ENCODE measurements at places on chromosomes 3 and 15. TPM values are rescaled to one million over a fixed set of nuclear protein-coding genes. Genes with fewer than 3 reads are reported as not detected.

IL17RE gene
- 1.3 TPM for total RNA-seq

RPL29 gene
- total RNA-seq: 2,409 TPM

GRIP2 gene
- 0.06 TPM for total RNA-seq

CP gene
- not detected for total RNA-seq

FBXL22 gene
- total RNA-seq: 0.10 TPM

BLOC1S6 gene
- total RNA-seq: 45.6 TPM

DNA sequence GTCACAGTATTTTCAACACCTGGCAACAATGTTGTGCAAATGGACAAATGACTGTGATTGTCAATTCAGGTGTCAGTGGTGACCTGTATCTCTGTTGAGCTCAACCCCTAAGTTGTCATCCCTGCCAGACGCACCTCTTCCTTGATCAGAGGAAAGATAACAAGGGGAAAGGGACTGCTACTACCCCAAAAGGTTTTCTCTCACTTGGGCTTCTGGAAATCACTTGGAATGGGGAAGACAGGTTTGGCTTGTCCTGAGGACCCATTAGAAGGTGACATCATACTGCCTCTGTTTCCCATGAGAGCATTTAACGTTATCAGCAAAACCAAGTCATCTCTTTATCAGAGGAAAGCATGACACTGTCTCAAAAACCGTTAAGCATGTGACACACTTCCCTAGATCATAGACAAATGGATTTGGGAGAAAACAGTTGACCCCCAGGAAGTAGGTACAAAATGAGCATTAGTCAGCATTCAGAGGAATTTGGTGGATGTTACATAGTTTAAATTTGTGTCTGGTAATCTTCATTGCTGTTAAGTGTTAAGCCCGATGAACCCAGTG is 769.5 kb downstream of the GRM7 start:
- DNase-seq: peak; percentile 20

- no peak for DNase-seq
Observed at GRCh38 chr15:91864664-91865063, 11.2 kb downstream of the SLCO3A1 start.

DNA sequence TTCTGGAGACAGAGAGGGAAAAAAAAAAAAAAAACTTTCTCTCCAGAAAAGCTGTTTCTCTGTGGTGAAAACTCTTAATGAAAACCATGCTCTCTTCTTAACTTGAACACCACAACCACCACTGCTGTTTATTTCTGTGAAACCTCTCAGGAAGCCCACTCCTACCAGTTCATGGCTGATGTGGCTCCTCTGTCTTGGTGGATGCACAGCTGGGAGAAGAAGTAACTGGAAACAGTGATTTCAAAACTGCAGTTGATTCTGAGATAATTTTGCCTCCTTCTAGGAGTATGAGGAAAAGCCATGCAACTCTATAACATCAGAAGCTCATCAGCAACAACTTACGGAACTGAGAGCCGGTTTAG is 40.2 kb upstream of the PYGO1 start:
- no peak for DNase-seq

DNA sequence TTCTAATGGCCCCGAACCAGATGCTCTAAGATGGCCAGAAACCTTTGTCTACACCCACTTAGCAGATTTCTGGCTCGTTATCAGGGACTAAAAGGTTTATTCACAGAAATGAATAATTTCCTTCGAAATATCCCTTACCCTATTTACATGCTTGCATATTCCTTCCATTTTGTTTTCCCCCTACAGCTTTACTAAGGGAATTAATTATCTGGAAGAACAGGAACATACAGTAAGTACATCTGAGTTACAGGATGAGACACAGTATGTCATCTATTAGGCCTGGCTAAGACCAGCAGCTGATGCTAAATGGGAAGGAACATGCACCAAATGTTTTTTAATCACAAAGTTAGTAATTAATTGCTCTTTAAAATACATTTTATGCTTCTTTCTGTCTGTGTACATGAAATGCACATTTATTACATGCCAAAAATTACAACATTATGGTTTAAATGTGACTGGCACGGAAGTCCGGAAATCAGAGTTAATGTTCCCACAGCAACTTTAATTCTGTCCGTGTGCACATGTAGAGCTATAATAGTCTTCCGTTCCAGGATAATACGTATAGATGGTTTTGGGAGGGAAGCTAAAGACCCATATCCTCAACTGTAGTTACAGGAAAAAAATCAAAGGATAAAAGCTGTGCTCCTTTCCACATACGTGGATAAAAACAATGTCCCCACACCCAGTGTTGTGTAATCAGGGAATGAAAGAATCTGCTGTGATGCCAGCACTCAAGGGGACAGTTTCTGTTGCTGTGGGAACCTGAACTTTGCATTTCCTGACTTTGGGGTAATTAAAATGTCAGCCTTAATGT is 82.0 kb downstream of the TIGIT start:
- no peak for DNase-seq

DNA sequence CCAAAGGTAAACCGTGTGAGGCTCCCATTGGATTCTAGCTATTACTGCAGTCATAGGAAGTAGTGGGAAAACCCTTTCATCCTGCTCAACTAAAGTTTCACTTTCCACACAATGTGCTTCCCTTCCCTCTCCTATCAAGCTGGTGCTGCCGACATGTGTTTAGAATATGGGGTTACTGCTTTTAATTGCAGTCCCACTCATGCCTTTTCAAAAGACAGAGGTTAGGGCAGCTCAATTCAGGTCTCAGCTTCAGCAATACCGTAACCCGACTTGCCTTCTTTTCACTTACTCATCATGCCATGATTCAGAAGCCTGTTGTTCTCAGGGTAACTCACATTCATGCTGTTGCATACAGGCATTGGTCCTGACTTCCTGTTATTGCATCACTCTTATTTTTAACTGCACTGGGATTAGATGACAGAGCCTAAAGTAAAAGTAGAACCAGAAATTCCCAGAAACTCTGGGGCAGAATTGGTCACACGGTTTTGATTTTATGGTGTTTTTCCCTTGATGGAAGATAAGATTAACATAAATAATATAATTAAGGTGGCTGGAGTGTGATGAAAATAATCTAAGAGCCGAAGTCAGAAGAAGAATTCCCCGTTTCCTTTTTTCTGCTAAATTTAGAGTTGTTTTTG is 45.7 kb downstream of the C2CD4B start:
- DNase-seq: peak; percentile 90

GRCh38 chr3:186530415-186530814 is 13.8 kb downstream of the CRYGS start:
- DNase-seq: no peak

DNA sequence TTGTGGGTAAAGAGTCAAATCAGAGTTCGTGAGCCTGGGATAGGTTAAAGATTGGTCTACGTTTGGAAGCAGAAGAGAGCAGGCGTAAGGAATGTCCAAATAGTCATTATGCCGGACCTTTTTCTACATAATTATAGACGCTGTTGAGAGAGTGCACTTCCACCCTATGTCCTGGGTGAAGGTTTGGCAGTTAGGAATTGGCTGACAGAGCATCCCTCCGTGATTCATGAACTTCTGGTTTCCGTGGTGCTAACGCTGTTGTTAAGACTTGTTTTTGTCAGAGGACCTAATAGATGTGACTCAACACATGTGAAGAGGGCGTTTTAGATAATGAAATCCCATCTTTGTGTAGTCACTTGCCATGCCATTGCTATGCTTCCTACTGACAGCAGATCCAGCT is 1.1 kb downstream of the EAF1 start:
- DNase-seq: no peak

Measured in glomerular endothelial cell (primary cell).